Right renal pelvis (tissue), 4 donors: ENCODE measurements at places on chromosomes 12 and 14.

DNA sequence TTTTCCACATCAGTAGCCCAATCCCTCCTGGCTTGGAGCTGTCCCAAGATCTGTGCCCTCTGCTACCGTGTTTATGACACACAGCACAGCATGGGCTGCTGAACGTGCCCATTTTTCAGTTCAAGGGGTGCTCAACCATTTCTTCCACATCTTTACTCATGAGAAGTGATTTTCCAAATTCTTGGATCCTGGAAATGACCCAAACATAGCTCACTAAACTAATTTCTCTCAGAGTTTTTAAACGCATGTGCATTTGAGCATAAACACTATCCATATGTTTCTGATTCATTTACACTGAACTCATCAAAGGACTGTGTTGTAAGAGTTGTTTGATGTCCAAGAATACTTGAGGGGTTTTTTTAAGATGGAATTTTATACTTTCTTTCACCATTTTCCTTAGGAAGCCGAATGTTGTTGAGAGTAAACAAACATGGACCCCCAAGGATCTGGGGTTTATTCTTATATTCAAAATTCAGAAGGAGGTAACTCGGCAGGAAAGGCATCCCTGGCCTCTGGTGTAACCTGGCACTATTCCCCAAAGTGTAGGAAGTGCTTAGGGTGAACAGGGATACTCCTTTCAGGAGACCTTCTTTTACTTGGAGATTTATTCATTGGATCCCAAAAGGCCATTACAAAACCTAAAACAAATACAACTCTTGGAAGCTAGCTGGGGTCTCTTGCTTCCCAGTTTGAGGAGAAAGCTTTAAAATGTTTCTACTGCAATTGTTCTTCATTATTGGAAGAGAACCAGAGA lies 215.0 kb downstream of the BMP4 start:
- no peak for DNase-seq

GRCh38 chr12:66533767-66534166 lies 145.1 kb downstream of the GRIP1 start:
- DNase-seq = no peak

DNA sequence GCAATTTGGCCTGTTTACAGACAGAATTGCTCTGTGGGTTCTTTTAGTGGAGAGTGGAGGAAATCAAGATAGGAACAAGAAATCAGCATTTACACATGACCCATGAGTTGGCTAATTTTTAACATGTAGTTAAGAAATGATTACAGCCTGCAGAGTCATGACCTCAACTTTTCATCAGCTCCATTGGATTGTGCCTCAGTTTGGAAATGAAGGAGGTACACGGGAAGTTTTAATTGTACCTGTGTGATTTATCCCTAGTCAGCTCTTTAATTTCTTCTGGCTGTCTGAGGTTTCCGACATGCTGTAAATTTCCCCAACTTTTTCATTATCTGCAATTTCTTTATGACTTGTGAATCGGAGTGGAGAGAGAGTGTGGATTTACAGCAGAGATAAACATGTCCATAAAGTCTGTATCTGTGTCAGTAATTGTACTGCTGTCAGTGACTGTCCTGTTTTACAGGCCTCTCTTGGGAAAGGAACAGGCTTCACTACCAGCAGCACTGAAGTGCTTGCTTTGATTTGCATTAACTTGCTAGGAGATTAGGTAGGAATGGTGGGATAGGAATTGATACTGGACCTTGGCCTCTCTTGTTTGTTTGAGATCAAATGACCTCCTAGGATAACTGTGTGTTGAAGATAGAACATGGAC lies 49.2 kb downstream of the LIN52 start:
- no peak for DNase-seq

- DNase-seq = peak; percentile 46
These were observed 2.7 kb downstream of the SDR9C7 start for GRCh38 chr12:56931474-56931978.

DNA sequence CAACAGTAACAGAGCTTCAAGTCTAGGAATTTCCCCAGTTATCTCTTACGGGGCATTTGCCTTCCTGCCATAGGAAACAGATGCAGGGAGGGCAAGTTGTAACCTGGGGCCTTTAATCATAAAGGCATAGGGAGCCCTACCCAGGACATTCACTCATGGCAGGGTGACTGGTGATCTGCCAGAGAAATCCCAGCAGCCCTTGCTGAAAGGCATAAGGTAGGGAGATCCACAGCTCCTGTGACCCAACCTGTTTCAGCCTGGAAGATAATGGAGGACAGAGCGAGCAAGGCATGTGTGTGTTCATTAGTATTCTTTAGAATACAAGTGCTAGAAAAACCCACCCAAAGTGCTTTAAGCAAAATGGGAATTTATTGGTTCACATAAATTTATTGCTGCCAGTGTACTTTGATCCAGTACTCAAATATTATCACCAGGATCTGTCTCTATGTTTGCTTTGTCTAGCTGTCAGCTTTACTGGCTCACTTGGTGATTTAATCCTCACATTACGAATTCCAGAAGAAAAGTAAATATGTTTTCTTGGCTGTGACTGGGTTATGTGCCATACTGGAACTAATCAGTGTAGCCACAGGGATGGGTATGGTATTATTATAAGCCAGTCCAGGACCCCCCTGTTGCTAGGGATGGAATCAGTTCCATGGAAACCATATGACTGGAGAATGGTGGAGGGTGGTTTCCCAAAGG lies 21.1 kb upstream of the AKAP6 start:
- no peak for DNase-seq

- DNase-seq = no peak
These were observed 59.8 kb downstream of the RNFT2 start for GRCh38 chr12:116797885-116798284.

DNA sequence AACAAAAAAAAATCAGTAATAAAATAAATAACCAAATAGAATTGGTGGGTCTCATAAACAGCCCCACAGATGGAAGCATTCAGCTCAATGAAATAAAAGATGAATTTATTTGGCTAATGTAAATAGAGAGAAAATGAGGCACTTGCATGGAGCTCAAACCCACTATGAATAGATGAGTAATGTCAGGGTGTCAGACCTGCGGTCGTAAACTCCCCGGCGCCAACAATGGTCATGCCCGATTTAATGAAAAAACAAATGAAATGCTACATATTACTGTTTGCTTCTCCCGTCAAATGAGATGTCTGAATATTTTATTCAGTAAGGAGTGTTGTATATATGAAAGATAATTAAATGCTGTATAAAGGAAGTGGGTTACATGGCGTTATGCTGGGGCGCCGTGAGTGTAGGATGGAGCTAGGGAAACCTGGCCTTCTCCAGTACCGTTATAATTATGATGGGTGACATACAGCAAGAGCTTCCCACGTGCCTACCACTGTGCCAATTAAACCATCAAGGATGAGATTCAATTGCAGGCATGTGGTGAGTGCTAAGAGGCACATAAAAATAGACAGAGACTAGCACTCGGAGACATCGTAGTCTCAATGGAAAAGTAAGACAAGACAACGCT lies 648.1 kb downstream of the BCL11B start:
- DNase-seq = no peak

DNA sequence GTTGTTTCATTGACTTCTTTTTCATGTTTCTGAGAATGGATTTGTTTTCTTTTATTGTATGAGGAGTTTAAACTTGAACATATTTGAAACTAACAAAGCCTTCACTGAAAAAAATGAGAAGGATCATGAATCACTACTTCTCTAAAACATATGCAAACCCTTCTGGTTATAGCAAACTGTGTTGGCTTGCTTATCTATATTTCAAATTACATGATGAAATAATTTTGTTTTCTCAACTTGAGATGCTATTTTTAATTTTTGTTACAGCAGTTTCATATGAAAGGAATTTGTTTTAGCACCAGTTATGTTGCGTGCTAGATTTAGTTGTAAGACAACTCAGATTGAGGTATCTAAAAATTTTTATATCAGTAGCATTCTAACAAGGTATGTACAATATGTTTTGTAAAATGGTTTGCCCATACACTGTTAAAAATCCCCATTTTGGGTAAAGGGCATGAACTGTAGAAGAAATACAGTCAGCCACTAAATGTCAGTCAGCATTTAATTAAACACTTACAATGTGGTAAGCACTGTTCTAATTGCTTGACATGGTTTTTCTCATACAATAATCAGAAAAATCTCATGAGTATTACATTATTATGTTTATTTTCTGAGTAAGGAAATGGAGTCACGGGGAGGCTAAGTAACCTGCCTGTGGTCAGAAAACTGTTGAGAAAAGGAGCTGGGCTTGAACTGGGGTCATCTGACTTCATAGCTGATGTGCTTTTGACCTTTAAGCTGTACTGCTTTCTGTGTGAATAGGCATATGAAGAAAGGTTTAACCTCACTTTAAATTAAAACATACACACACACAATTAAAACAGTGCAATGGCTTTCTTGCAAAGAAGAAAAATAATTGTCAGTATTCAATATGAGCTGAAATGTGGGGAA lies 105.7 kb downstream of the PLEKHA5 start:
- no peak for DNase-seq

- DNase-seq = no peak
These were observed 12.3 kb downstream of the UBE2N start for GRCh38 chr12:93429448-93429847.

DNA sequence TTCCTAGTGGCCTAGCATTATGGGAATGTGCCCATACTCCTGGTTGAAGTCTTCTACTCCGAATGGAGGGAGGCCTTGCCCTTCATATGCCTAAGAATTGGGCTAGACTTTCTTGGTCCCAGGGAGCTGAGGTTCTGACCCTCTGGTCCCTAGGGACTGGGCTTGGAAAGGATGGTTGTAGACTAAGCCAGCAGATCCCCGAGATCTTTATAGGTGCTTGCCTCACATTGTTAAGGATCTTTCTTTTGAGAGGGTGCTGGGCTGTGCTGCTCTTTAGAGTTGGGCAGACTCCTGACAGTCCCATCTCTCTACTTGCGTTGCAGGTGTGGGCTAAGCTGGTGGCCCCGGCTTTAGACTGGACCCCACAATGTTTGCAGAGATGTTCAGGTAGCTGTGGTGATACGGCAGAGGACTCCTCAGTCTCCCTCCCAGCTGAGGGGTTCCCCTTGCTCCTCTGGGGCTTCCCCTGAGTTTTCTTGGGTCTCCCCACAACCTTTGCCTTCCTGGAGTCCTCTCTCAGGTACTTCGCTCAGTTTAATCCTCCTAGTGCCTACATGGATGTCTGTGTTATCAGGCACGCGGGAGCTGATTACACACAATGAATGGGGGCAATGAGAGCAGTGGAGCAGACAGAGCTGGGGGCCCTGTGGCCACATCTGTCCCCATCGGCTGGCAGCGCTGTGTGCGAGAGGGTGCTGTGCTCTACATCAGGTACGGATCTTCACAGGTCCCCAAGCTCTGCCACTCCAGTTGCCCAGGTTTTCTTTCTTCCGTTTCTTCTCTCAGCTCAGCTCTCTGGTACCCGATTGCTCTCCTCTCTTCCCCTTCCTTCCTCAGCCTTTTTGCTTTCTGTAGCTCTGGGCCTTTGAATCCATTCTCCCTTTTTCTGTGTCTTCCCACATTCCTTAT lies 1.3 kb downstream of the MBD6 start:
- DNase-seq = no peak

DNA sequence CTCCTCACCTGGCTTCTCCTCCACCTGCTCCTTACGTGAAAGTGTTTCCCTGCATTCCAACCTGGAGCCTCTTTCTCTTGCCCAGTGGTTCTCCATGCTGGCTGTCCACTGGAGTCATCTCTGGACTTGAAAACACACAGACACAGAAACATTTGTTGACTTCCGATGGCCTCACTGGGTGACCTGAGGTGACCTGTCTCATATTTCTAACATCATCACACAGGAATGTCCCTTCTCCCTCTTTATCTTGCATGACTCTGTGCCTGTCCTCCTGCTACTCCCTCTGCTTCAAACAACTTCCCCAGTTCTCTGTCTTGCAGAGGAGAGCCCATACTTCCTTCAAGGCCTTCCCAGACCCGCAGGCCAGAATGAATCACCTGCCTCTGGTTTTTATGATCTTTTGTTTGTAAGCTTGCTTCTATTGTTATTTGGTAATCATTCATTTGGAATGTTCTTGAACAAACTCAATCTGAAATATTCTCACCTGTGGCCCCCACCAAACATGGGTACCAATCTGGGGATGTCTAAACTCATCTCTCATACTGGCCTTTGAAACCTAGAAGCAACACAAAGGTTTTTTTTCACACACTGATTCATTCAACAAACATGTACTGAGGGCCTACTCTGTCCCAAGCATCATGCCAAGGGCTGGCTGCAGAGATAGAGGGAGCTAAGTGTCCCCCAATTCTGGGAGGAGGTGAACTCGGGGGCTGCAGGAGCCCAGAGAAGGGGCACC lies 9.7 kb upstream of the RIN3 start:
- DNase-seq = no peak

- DNase-seq = no peak
These were observed 1253.9 kb downstream of the SLC16A7 start for GRCh38 chr12:60849723-60850122.

DNA sequence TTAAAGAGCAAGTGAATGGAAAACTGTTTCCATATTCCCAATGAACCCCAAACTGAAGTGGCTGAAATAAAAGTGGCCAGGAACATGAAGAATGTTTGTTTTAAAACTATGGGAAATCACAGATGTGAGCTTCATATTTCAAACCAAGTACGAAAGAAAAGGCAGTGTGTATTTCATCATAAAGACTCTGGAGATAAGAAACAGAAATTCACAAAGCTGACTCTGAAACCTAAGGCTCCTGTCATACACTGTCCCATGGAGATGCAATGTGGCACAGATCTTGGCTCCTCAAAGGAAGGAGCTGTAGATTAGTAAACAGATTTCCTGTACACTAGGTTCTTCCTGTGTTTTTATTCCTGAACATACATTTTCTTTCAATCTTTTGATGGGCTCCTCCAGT lies 304.4 kb downstream of the MED13L start:
- no peak for DNase-seq

GRCh38 chr14:87087881-87088280 lies 905.1 kb downstream of the GALC start:
- no peak for DNase-seq
